Suprapubic skin (tissue), 4 donors: ENCODE measurements at places on chromosomes 4 and X.

DNA sequence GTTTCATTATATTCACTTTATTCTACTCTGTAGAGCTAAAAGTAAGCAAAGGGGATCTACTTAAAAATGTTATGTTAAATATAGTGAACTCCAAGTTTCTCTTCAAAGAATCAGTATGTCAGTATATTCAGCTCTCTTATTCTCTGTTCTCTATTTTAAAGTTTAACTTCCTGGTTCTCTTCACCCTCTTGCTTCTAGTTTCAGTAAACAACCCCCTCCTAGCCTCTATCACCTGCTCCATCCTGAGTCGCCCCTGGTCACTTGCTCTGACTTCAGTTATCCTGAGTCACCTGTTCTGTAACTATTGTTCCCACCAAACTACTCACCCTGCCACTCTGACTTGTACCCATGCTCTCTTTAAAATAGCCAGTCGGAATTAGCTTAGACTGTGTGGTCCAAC, 180.9 kb upstream of the AADAT start:
- no peak for DNase-seq

- no peak for DNase-seq
Measured at GRCh38 chr4:96295143-96295741, 455.3 kb downstream of the PDHA2 start.

- no peak for DNase-seq
Measured at GRCh38 chrX:64850371-64851082, 125.7 kb downstream of the ZC4H2 start.

GRCh38 chr4:4852591-4853362, 6.7 kb upstream of the MSX1 start:
- no peak for DNase-seq

- no peak for DNase-seq
Measured at GRCh38 chrX:149720021-149720689, 8.3 kb downstream of the MAGEA11 start.

- no peak for DNase-seq
Measured at GRCh38 chrX:47484885-47485284, 1.9 kb upstream of the ZNF41 start.

DNA sequence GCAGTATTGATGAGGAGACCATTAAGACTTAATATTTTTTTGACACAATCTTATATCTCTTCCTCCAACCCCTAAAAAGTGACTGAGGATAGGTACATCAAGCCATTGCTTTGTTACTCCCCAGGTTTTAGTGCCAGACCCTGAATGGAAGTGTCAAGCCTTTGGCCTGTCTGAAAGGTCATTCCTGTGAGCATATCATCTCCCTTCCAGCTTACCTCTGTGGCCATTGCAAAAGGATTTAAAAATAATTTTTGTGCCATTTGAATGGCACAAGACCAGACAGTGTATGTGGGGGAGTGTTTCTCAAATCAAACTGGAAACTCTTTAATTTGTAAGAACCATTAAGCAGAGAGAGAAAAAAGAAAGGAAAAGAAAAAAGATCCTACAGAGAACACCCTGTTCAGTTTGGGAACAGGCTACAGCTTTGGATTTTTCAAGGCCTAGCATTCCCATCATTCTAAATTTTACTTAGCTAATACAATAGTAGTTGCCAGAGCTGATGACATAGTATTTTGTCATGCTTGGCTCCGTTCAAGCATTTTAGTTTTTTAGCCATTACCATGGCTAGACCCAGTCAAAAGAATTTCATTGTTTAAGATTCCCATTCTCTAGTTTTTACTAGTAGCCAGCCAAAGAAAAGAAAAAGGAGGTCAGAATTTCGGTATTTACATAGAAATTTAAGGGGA, 49.6 kb downstream of the HPF1 start:
- no peak for DNase-seq

- DNase-seq = no peak
Measured at GRCh38 chr4:7480423-7480822, 45.7 kb upstream of the PSAPL1 start.

DNA sequence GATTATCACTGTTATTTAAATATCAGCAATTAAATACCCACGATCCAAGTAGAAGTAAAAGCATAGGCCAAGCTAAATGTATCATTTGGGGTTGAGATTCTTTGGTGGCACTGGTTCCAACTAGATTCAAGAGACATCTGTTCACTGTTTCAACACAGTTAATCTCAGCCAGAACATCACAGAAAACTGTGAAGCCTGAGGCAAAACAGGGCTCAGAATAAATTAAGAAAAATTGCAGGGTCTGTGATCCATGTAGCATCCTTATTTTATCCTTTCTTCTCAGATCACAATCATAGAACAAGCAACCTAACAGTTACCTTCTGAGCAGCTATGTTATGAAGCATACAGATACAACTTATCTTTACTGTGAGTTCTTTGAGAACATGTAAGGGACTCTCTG, 23.7 kb downstream of the YTHDC1 start:
- no peak for DNase-seq

DNA sequence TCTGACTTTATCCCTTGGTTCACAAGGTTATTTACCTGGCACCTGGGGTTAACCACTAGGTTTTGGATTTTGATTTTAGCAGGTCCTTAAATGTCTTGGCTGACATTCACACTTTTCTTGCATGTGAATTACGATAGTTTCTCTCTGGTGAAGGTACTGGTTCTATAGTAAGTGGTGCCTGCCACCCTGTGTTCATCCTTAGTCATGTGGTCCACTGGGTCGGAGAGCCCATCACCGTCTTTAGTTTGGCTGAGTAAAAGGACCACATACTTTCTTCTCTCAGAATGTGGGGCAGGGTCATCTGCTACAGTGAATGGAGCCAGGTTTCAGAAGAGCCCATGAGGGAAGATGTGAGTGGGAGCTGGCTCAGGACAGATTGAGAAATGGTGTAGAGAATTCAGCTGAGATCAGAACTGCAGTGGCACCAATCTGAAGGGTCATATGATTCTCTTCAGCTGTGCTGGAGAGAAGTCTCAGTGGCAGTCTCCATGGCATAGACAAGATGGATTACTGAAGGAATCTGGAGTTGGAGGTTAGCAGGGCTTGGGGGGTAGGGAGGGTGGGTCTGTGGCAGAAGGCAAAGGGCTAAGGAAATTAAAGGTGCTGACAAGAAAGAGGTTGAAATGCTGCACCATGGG, 310.4 kb downstream of the GPAT3 start:
- DNase-seq = no peak

DNA sequence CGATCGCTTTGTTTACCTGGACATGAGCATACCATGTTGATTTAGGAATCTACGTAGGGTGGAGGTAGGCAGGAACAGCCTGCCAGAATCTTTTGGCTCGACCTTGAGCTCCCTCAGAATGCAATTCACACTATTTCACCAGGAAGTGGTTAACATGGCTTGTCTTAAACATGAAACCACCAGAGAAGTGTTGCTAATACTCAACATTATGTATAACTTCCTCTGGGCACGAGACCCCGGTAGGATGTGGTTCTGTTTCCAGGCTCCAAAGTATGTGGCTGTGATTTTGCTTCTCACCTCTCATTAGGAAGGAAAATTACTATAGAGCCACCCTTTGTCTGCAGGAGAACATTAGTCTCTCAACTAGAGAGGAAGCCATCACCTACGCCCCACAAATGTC, 59.0 kb upstream of the VCX3B start:
- no peak for DNase-seq

DNA sequence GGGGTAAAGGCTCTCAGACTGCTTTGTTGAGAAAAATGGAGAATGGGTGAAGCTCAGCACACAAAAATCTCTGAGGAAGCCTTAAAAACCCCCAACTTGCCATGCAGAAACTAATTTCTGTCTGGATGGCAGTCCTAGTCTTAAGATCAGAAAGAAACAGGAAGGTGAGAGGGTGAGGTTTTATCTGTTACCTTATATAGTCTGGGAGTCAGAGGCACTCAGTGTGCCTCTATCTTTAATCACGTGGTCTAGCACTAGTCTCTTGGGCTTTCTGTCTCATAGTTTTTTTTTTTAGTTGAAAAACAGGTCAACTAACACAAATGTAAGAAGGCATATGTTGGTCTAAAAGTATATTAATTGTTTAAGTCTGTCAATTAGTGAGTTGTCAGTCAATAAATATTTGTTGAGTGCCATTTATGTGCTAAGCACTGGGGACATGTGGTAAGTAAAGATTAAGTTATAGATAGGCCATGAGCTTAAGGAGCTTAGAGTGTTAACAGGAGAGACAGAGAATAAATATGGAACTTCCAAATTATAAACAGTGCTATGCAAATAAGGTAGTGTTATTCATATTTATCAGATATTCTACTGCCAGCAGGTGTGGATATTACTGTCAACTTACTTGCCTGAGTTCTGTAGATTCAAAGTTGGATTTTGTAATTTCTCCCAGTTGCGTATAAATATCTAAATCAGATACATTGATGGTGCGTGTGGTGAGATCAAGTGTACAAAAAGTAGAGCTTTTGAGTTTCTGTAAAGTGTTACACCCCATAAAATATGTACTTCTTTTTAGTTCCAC, 7.0 kb downstream of the CYBB start:
- no peak for DNase-seq

DNA sequence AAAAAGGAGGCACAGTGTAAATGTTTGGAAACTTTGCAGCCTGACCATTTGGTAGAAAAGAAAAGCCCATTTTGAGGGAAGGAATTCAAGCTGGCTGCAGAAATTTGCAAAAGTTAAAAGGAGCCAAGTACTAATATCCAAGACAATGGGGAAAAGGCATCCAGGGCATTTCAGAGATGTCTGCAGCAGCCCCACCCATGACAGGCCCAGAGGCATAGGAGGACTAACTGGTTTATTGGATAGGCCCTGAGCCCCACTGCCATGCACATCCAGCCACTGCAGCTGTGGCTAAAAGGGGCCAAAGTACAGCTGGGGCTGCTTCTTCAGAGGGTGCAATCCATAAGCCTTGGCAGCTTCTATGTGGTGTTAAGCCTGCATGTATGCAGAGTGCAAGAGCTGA, 104.9 kb downstream of the HS3ST1 start:
- DNase-seq = no peak

DNA sequence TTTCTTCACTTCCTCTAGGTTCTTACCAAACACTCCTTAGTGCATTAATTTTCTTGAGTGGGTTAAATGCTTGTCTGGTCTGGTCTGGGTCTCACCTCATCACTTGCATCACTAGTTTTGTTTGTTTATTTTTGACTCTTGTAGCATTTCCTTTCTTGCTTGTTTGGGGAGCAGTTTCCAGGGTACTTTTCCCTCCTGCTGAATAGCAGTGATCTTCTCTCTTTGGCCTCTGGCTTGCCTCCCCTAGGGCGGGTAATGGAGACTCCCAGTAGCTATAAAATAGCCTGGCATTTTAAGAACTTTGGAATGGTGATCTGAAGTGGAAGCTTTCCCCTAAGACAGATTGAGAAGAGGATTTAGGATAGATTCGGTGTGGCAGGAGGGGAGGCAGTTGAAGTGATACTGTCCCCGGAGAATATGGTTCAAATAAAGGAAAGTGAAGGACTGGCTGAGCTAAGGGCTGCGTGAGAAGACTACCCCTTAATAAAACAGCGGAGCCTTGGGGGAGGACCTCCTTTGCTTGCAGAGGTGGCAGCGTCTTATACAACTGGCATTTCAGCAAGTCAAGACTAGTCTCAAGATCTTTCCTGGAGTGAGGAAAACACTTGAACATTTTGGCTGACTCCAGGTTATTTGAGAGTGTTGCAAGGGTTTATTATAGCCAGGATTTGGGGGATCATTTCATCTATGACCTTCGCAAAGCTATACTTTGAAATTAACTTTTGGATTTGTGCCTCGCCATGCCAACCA, 190.6 kb downstream of the FRAS1 start:
- DNase-seq = no peak

DNA sequence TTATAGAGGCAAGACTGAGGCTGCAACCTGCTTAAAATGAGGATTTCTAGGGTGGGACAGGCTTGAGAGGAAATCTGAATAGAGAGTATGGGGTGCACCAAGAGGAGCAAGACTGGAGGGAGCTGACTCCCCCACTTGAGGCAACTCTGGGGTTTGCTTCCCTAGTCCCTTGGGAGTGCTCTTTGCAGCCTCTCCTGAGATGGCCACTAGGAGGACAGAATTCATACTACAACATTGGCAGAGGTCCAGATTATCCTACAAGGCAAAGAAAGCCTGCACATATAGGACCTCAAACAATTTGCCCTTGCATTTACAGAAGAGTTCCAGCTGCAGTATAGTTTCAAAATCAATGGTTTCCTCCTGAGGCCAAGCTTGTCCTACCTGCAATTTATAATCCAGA, 830.9 kb downstream of the TECRL start:
- no peak for DNase-seq

- DNase-seq = no peak
Measured at GRCh38 chr4:121875652-121876051, 5.4 kb upstream of the BBS7 start.

- DNase-seq = peak; percentile 73
Measured at GRCh38 chrX:3713225-3713936, at the start of gene PRKX. PRKX (minus strand) TSS chrX:3713649; CDS start chrX:3713253, 396 bp downstream.

DNA sequence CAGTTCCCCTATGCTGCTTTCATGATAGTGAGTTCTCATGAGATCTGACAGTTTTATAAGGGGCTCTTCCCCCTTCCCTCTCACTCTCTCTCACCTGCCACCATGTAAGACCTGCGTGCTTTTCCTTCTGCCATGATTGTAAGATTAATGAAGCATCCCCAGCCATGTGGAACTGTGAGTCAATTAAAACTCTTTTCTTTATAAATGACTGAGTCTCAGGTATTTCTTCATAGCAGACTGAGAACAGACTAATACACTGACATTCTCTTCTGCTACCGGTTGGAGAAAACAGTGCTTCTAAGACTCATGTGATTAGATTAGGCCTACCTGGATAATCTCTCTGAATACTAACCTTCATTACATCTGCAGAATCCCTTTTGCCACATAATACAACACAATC, 45.4 kb upstream of the TRPC5OS start:
- DNase-seq = no peak

DNA sequence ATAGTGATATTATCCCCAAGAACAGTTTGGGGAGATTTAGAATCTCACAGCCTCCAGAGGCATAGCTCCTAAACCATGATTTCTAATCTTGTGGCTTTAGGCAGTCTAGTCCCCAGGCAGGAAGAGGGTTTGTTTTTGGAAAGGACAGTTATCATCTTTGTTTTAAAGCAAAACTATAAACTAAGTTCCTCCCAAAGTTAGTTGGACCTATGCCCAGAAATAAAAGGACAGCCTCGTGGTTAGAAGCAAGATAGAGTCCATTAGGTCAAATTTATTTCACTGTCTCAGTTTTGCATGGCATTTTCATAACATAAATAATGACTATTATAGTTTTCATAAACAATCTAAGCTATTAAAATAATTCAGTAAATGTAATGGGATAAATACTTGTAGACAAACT, 120.5 kb downstream of the MAGEC2 start:
- no peak for DNase-seq

DNA sequence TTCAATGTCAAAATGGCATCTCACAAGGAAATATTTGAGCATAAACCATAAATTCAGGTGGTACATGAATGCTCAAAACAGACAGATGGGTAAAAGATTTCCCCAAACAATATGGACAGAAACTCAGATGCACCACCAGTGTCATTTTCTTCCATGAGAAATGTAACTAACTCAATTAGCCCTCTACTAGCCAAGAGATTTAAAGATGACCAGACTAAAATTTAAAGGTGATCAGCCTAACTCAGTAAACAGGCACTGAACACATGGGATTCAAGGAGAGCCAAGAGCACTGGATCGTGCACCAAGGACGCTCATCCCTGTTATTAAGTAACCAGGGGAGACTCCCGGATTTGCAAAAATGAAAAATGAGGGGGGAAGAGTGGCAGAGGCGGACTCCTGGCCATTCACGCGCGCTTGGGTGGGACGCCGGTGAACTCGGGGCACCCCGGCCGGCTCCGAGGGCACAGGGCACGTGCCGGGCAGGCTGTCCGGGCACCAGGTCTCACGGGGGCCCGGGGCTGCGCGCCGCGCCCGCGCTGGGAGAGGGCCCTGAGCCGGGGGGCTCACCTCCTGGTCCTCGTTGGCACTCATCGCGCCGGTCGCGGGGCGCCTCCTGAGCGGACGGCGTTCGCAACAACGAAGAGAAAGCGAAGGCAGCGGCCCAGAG, 490 bp downstream of the RWDD4 start:
- no peak for DNase-seq
